Anterior cingulate cortex (tissue), 58 donors: ENCODE measurements at places on chromosomes 3 and 15.

DNA sequence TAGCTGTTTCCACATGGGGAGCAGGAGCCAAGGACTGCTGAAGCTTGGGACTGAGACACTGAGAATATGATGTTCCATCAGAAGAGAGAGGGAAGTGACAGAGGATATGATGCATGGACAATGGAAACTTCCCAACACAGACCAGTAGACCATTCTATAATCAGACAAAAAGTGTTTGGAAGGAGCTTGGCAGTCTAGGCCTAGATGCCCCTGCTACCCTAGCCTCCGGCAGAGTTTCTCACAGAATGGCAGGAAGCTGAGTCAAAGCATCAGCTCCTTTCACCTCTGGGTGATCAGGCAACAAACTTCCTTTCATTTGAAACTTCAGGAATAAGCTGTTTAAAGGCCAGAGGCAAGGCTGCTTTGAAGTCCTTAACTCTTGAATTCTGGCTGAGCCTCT lies 222.0 kb downstream of the NEK10 start:
- no peak for DNase-seq

- DNase-seq = no peak
Measured at GRCh38 chr3:50580683-50581458, 11.5 kb downstream of the HEMK1 start.

- DNase-seq = no peak
Measured at GRCh38 chr3:153829606-153830170, 291.5 kb upstream of the ARHGEF26 start.

DNA sequence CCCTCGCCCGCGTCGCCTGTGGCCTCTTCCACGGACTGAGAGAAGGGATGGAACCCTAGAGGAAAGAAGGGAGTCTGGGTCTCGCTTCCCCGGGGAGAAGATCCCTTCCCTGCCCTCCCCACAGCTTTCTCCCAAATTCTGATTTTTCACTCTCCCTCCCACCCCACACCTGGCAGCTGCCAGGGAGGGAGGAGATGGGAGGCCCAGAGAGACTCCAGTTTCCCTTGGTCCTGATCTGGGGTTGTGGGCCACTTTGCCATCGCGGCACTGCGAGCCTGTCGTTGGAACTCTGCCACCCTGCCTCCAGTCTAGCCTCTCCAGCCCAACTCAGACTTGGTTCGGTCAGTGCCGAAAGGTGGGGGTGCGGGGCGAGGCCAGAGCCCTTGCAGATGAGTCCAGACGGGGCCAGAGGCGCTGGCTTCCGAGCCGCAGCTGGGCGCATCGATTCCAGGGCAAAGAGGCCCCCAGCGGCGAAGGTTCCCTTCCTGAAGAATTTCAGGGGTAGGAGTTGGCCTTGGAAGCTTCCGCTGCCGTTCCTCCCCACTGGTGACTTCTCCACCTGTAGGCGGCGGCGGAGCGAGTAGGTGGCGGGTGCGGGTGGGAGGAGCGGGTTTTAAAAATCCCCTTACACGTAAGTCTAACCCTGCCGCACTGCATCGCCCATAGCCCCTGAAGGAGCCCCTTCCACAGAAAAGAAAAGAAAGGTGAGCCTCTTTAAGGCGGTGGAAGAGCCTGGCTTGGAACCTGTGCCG lies 5.2 kb downstream of the WNT5A start:
- no peak for DNase-seq

- no peak for DNase-seq
Measured at GRCh38 chr15:60215225-60215963, 182.4 kb downstream of the ANXA2 start.

DNA sequence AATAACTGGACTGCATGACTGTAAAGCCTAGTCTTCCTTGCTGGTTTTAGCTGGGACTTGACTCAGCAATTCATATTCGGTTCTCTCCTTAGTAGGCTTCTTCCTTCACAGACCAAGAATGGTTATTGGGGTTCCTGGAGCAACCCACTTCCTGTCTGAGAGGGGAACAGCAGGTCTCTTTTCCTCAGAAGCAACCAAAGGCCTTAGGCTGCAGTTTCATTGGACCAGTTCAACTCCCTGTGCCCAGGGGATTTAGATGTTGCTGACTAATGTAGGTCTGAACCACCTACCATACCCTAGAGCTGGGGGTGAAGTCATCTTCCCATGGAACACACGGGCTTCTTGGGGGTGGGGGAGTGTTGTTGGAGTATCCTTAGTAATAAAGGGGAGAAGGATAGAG lies 84.0 kb upstream of the SKOR1 start:
- no peak for DNase-seq

- no peak for DNase-seq
Measured at GRCh38 chr3:76436894-76437293, 603.0 kb upstream of the ROBO2 start.

DNA sequence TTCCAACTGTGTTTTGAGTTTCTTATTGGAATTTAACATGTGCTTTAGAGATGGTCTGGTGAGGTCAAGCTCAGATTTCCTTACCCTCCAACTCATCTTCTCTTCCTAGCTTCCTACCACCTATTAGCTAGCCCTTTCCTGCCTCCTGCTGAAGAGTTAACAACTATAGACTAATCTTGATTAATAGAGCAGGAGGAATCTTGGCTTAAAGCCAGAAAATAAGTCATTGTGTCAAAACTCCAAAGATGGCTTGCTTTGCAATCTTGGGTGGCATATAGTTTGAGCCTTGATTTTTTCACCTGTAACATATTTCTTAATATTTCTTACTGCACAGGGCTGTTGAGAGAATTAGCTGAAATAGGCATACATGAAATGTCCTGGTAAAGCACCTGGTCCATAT lies 27.3 kb downstream of the BCL2L10 start:
- no peak for DNase-seq

- DNase-seq = no peak
Measured at GRCh38 chr3:14001136-14001535, 121.3 kb upstream of the WNT7A start.

DNA sequence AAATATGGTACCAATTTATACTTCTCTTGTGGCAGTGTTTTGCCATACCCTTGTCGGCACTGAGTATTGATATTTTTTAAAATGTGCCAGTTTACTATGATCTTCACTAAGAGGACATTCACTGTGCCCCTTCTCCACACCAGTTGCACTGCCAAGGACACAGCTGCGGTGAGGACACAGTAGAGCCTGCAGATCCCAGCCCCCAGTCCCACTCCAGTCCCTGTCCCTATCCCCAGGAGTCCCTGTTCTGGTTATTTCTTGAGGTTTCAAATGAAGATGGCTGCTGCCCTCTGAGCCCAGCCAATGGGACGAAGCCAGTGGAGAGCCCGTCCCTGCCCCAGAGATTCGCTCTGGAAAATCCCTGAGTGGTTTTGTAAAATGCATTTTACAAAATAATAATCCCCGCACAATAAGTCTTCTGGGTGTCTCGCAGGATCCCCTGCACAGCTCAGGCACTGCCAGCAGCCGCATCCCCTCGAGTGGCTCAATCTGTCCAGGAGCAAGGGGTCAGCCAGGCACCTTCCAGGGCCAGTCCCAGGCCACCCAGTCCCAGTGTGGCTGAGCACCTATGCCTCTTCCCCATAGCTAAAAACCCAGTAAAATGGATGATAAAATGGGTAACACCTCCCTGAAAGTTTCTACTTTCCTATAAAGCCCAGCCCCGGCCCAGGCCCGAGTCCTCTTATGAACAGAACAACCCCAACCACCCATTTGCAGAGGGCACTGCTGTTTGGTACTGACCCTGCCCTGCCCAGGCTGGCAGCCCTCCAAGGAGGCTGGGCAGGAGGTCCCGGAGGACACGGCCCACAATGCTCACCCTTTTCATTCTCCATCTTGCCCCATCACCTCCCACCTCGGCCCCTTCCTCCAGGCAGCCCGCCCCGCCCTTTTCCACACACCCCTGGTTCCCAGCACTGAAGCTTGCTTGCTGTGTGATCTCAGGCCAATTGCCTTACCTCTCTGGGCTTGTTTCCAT lies 91.1 kb downstream of the VGLL4 start:
- DNase-seq = no peak

GRCh38 chr3:194671511-194671899 lies 486 bp downstream of the LSG1 start:
- no peak for DNase-seq

DNA sequence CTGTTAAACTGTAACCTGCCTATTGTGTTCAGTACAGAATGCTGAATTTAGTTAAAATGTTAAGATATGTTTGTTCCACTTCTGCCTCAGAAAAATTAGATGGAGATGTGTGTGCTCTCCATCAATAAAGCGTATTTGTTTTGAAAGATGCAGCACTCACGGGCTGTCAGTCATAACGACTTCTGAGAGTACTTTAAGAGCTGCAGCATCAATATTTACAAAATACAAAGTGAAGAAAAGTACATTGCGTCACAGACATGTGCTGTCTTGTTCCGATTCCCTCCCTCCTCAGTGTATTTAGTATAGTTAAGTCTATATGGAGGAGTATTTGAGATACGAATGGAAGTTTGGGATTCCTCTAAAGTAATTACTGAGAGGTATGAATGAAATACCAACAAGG lies 166.6 kb downstream of the BBX start:
- DNase-seq = no peak

DNA sequence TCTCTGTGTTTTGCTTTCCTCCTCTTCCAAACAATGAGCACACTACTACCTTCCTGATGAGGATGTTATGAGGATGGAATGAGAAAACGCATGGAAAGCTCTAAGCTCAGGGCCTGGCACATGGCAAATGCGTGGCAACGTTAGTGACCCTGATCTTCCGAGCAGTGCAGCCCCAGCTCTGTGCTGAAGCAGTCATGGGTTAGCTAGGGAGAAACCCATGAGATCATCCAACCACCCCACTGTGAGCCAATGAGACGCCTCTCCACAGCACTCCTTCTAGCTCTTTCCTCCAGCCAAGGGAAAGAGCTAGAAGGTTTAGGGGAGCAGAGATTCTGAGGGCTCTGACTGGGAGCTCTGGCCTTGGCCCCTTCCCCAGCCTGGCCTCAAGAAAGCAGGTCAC lies 4.5 kb downstream of the CPN2 start:
- DNase-seq = no peak

- DNase-seq = no peak
Measured at GRCh38 chr3:52481819-52482521, 13.2 kb upstream of the STAB1 start.

- no peak for DNase-seq
Measured at GRCh38 chr3:71232895-71233294, 350.6 kb downstream of the FOXP1 start.

DNA sequence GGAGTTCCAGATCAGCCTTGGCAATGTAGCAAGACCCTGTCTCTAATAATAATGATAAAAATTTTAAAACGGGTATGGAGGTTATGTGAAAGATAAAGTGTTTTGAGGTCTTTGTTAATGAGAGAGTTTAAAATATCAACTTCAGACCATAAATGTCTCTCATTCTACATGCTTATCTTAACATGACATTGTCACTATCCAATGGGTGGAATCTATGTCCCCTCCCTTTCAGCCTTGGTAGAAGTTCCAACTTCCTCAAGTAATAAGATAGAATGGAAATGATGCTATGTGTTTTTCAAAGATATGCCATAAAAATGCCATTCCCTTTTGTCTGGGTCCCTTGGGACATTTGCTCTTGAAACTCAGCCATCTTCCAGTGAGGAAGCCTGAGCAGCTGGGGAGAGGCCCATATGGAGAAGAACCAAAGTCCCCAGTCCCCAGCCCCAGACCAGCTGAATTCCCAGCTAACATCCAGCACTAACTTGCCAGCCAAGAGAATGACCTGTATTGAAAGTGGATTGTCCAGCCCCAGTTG lies 17.0 kb downstream of the RPSA start:
- DNase-seq = no peak

- DNase-seq = no peak
Measured at GRCh38 chr3:195441051-195441450, 1.8 kb downstream of the ACAP2 start.

DNA sequence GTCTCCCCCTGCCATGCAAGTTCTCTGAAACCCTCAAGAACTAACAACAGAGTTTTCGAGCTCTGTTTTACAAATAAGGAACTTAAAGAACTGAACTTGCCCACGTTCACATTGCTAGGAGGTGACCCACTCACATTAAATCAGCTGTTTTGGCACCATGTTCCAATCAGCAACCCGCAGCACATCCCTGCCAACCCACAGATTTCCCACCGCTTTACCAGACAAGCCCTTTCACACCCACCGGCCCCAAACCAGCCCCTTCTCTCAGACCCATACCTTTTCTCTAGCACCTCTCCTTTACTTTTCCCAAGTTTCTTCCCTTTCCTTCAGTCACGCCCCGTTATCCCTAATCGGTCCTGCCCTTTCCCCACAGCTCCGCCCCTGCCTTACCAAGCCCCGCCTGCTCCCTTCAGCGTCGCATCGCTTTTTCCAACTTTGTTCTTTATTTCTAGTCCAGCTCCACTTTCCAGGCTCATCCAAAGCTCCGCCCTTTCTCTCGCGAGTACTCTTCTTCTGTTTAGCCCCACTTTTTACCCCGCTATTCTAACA lies 804 bp upstream of the BRPF1 start:
- DNase-seq = no peak

- no peak for DNase-seq
Measured at GRCh38 chr3:78141269-78141668, 1101.4 kb downstream of the ROBO2 start.

DNA sequence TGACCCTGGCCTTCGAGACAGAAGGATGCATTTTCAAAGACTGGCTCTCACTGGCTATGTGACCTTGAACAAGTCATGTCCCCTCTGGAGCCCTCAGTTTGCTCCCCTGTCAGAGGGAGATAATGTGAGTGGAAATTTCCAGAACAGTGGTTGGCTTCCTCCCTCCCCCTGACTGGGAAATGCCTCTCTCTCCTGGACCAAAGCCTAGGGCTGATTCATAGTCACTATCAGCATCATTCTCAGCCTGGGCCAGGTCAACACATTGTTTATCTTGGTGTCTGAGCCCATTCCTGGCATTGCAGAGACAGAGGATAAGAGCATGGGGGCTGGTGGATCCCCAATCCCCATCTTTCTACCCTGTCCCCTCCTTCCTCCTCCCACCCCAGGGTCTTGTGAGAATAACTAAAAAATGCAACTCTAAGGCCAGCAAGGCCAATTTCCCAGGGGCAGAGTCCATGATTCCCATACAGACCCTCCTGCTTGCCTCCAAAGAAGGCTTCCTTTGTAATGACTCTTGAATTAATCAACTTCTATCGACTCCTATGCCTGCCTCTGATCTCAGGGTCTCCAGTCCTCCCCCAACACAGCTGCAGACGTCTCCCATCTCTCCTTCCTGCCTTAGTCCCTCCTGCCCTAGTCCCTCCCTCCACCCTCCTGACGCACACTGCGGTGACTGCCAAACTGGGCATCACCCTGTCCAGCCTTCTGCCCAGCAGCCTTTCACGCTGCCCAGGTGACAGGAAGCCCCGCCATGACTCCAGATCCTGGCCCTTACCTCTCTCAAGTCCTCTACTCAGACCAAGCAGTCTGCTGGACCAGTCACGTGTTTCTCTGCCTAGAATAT lies 35.4 kb upstream of the CORO2B start:
- no peak for DNase-seq

GRCh38 chr3:170999737-171000242 lies 26.7 kb downstream of the SLC2A2 start:
- no peak for DNase-seq

DNA sequence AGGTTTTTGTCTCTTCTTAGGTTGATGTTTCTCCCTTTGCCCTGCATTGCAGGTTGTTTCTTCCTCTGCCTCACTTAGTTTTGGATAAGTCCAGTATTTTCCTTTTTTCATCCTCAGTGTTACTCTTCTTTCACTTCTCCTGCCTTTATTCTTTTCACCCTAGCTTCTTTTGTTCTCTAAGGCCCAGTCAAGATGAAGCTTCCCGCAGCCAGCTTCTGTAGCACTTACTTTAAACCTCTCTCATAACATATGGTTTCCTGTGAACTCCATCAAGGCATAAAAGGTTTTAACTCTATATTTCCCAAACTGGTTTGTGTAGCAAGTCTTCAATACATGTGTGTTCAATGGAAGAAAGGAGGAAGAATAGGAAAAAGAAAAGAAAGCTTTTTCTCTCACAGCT lies 54.1 kb downstream of the TP63 start:
- DNase-seq = no peak
